Activated naive CD4-positive, alpha-beta T cell (primary cell): ENCODE measurements at places on chromosomes 5 and 9.

DNA sequence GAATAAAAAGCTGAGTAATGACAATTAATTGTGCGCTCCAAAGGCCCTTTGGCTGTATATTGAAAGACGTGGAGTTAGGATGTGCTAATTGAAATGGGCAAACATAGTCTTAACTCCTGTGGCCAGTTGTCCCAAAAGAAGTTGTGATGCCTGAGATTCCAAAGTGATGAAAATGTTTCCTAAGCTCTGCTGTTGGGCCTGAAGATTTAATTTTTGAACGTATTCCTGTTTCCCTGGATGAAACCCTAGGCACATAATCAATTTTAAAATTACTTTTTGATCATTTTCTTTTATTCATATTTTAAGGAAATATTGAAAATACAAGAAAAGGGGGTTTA lies 87.9 kb downstream of the PRDM6 start:
- no peak for DNase-seq

DNA sequence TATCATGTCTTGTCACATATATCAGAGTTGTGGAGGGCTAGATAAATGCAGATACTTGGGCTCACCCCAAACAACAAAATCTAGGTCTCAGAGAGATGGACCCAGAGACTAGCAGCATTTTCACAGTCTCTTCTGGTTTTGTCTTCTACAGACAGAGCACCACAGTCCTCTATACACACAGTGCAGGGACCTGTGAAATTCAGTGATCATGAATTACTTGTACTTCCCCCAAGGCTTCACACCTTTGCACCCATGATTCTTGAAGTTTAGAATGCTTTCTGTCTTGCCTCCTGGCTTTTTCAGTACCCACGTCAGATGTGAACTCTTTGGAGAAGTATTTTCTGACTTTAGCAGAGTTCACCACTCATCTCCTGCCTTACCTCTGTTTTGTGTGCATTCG lies 371.5 kb upstream of the PRR16 start:
- DNase-seq, result no peak

- no peak for DNase-seq
Observed at GRCh38 chr5:180467028-180467975, 26.9 kb upstream of the CNOT6 start.

DNA sequence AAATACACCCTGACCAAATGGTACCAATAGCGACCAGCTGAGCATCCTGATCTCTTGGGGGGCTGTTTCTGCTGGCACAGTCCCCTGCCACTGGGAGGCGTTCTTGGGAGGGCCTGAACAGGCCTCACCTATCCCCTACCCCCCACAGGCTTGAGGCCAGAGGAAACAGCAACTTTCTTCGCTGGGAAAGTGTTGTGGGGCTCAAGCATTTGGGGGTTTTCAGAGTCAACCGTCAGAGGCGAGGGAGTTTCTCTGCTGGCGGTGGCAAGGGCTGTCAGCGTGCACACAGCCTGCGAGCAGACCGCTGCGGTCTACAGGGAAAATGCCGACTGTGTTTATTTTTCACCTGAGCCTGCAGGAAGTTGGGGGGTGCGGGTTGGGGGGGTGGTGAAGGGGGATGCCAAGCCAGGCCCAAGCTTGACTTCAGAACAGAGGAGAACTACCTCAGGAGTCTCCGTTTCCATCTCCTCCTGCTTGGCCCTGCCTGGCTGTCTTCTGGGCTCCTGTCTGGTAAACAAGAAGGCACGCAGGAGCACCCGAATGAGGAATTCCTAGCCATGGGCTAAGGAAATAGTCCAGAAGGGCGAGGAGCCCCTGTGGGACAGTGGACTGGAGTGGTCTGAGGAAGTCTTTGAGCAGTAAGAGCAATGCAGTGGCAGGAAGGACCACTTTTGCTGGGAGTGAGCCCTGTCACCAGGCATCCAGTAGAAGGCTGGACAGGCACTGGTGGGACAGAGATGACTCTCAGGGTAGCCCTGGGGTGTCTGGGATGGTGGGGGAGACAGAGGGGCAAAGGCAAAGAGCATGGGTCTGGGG lies 18.1 kb downstream of the TCF7 start:
- DNase-seq, result peak; percentile 36

DNA sequence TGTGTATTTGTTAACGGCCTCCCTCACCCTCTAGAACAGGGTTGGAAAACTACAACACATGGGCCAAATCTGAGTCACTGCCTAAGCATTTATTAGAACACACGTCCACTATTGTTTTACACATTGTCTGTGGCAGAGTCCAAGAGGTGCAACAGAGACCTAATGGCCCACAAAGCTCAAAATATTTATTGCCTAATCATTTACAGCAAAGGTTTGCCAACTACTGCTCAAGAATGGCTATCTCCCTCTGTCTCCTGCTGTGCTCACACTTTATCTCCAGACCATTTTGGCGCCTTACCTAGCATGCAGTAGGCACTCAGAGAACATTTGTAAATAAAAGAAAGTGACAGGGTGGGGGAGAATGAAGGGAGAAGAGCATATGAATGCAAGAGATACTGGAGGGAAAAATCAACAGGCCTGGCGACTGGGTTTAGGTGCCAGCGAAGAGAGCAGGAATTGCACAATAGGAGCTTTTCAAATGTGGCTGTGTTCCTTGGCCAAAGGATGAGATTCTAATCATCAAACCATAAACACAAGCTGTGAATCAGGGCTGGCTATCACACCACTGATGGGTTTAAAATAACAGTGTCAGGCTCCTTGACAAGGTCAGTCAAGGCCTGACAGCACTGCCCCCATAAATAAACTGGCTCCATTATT lies 80.3 kb downstream of the EPB41L4A start:
- no peak for DNase-seq

DNA sequence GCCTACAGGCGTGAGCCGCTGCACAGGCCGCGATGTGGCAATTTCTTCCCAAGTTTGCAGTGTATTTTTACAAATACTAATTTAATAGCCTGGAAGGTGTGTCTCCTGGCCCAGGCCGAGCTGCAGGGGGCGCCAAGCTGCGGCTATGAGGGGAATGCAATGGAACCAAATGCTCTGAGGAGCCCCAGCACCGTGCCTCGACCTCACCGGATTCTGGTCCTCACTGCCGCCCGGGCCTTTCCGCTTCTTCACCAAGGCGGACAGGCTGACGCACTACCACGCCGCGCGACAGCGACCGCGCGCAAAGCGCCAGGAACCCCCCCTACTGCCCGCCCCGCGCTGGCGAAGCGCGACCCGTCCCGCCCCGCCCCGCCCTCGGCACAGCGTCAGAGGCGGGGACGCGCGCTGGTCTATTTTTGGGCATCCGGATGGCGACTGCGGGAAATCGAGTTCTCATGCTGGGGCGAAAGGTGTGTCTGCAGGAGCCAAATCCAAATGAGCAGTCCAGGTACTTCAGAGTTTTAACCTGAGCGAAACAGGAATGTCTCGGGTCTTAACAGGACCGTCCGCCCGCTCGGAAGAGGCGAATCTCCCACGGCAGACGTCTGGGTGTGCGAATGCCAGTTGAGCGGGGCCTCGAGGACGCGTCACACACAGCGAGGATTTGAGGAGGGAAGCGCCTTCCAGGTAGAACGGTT lies 31.7 kb upstream of the PRXL2C start:
- peak; percentile 57 for DNase-seq

DNA sequence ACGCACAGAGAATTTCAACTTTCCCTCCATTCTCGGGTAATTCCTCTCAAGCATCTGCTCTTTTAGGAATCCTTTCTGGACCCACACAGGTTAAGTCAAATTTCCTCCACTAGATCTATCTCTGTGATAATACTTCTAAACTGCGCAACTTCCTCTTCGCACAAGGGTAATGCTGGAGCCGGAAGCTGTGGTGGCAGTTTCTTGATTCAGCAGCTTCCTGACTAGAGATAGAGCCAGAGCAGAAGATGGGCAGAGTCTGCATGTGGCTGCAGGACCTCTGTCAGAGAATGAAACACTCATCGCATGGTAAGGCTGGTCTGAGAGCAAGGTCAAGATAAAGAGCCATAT lies 11.1 kb upstream of the CDC42SE2 start:
- peak; percentile 66 for DNase-seq

GRCh38 chr5:107446972-107447371 lies 223.8 kb downstream of the EFNA5 start:
- DNase-seq, result no peak

DNA sequence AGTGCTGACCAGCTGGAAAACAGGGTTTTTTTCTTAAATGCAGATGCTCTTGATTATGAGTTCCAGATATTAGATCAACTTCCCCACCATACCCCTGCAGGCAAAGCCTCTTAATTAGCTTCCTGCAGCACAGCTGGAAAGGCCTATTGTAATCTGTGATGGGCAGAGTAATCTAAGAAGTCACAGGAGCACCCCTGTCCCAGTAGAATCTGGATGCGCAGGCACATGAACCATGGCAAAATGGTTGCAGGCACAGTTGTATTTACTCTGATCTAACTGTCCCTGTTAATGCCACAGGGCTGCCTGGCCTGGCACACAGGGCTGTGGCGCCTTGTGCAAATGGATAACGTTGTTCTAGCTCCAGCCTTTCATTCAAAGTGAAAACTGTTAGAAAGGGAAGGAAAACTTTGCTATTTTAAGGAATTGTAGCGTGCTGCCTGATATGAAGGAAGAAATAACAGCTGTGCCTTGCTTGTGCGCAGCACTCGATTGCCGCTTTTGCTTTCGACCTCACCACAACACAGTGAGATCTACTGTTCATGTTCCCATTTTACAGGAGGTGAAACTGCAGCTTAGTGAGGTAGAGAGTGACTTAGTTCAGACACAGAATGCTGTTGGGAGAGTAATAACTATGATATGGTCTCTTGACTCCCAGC lies 2.3 kb downstream of the TGFBI start:
- no peak for DNase-seq

- DNase-seq, result no peak
Observed at GRCh38 chr5:147084702-147085101, 150.1 kb upstream of the STK32A start.

GRCh38 chr9:134243778-134244467 lies 79.6 kb upstream of the RNU6ATAC start:
- no peak for DNase-seq

DNA sequence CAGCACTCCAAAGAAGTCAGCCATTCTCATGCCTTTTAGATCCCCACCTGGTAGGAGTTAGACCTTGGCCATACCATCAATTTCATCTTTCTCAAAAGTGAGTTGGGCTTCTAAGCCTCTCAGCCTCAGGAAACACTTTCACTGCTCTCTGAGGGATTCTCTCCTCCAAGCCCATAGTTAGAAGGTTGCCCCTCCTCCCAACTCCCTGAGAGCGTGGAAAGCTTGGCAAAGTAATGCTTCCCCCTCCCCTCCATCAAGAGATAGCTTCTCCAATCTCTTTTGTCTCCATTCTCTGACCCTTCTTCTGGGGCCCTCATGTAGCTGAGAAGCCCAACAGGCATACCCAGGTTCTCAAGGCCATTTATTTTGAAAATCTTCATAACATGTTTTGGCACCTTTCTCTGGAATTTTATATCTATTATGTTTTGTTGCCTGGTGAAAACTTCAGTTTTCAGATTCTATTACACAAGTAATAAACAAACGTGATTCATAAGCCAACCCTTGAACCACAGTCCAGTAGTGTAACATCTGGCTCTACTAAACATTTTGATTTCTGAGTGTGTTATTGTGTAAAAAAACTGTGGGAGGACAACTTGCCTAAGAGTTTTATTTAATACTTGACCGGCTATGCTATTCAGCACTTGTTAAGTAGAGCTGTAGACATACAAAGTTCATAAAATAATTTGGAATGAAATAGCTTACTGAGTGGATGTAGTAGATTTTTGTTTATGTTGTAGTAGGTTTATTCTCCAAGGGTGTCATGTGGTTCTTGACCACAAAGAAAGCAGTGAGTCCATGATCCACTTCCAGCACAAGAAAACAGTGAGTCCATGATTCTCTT lies 17.1 kb downstream of the LVRN start:
- no peak for DNase-seq

DNA sequence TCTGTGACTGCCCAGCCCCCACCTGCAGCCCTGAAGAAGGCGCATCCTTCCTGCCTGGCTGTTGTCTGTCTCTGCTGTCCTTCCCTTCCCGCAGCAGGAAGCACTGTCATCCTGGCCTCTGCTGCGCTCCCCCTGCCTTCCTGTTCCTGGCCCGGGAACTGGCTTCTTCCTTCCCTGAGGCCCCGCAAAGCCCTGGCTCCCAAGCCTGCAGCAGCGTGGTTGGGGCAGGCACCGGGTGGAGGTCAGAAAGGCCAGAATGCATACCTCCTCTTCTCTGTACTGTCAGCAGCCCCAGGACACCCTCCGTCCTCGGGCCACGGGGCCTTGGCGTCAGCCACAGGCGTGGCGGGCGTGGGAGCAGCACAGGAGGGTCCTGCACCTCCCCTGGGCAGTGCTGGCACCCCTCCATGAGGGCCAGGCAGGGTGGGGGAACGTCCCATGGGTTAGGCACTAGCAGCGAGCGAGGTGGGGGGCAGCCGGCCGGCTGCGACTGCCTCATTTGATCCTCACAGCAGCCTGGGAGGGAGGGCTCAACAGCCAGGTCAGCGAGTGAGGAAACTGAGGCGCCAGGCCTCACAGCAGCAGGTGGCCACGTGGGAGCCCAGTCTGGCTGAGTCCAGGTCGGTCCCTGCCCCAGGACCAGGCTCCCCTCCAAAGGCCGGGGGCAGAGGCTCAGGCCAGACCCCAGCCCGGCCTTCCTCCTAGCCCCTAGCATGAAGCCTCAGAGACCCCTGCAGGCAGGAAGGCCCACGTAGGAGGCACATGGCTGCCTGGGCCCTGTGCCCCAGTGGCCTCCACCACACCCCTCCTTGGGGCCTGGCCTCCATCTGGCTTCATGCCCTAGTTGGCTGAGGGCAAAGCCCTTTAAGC lies 9.4 kb downstream of the FLT4 start:
- no peak for DNase-seq

DNA sequence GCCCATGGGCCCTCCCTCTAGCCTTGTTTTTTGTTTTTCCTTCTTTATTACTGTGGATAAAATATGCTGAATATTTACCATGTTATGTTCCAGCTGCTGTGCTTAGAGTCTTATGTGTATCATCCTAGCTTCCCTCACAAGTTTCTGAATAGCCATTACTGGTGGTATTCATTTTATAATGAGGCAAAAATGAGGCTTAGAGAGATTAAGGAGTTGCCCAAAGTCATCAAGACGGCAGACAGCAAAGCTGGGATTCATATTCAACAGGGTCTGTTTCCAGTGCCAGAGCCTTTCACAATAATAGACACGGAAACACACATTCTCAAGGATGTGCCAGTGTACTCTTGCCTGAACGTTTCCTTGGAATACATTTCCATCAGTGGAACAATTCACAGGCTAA lies 258.1 kb downstream of the CTNND2 start:
- no peak for DNase-seq

DNA sequence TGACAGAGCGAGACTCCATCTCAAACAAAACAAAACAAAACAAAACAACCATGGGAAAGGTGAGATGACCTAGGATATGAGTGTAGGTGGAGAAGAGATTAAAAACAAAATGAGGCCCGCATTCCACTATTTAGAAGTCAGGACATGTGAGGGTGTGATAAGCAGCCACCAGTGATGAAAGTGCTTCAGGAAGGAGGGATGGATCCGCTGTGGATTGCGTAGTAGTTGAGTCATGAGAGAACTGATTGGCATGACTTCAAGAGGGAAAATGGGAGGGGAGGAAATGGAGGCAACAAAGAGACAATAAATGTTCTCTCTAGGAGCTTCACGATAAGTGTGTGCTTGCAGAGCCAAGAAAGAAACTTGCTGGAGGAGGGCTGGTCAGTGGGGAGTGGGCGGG lies 367.6 kb downstream of the ARL15 start:
- DNase-seq, result no peak
